NCI-H1694 treated with DMSO at 0.1 percent for 48 hours (cell line): ENCODE measurements at places on chromosomes 11 and 22.
A peak's percentile ranks its signal among the peaks of the same experiment; 100 is the strongest.

- no peak for DNase-seq
Measured at GRCh38 chr11:130369713-130370112, 55.0 kb upstream of the ZBTB44 start.

GRCh38 chr11:40281052-40281580, 1178.3 kb downstream of the LRRC4C start:
- no peak for DNase-seq

- DNase-seq: no peak
Measured at GRCh38 chr11:19342036-19342435, 101.3 kb upstream of the E2F8 start.

- no peak for DNase-seq
Measured at GRCh38 chr22:49958931-49959781, 1.4 kb upstream of the PIM3 start.

GRCh38 chr11:119640541-119640940, 88.5 kb downstream of the NECTIN1 start:
- DNase-seq: no peak

- no peak for DNase-seq
Measured at GRCh38 chr11:121448431-121448941, 3.6 kb upstream of the SORL1 start.

DNA sequence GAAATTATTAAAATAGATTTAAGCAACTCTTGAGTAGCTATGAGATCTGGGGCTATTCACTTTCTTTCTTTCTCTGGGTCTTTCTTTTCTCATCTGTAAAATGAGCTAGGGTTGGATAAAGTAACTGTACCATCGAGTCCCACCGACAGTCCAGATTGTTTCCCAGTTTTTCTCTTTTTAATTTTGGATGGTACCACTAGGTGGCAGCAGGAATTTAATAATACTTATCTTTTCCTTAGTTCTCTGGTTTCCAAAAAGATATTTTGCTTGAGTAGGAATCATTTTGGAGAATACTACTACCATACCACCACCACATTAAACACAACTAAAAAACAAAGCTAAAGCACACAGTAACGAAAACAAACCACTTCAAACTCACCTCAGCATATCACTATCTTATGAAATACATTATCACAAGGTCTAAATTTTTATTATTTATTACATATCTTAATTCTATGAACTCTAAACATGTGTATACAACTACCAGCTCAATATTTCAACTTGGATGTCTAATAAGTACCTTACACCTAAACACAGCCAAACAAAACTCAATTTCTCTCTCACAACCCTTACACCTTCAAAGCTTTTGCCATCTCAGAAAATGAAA, 584.0 kb downstream of the KCNA4 start:
- DNase-seq: peak; percentile 0

DNA sequence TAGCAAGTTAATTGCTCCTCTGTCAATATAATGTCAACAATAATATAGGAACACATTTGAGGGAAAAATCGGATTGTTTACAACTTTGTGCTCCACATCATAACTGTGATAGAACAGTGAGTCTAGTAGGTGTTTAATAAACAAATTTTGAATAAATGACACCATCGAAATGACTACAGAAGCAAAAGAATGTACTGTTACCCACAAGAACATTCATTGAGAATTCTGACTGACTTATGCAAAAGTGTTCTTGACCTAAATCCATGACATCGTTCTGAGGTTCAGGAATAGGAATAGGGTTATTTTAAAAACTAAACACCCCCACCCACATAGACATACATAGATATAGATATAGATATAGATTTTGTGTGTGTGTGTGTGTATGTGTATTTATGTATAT, 8.4 kb downstream of the LRRC4C start:
- DNase-seq: no peak

DNA sequence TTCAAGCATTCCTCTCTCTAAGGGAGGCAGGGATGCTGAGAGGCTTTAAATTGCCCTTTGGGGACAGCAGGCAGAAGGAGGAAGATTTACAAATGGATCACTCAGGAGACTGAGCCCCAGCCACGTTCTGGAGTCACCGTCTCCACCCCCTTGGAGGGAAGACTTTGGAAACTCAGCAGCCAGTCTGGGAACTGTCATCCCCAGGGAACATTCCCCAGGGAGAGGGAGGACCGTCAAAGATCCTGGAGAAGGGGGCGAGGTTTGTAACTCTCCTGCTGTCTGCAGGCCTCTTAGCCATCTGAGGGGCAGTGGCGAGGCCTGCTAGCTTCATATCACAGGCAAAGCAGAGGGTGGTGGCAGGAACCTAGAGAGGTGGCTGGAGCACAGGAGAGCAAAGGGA, 56.1 kb upstream of the SLC22A12 start:
- no peak for DNase-seq

GRCh38 chr22:50716290-50717024, 21.5 kb upstream of the ACR start:
- DNase-seq: no peak

DNA sequence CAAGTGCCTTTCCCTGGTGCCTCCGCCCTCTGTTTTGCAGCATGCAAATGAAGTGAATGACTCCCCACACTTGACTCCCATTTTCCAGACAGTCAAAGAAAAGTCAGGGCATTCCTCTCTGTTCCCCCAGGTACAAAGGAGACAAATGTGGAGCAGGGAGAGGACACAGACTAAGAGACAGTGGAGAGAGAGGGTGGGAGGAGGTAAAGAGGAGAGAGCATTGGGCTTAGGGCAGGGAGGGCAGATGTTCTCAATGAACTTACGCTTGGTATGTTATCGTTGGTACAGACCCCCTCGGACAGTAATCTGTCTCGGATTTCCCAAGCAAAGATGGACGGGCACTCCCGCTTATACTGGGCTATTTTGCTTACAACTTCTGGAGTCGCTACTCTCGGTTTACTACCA, 9.8 kb downstream of the PAX6 start:
- DNase-seq: no peak

GRCh38 chr11:62171261-62171723, 18.7 kb upstream of the SCGB1D1 start:
- DNase-seq: peak; percentile 79

DNA sequence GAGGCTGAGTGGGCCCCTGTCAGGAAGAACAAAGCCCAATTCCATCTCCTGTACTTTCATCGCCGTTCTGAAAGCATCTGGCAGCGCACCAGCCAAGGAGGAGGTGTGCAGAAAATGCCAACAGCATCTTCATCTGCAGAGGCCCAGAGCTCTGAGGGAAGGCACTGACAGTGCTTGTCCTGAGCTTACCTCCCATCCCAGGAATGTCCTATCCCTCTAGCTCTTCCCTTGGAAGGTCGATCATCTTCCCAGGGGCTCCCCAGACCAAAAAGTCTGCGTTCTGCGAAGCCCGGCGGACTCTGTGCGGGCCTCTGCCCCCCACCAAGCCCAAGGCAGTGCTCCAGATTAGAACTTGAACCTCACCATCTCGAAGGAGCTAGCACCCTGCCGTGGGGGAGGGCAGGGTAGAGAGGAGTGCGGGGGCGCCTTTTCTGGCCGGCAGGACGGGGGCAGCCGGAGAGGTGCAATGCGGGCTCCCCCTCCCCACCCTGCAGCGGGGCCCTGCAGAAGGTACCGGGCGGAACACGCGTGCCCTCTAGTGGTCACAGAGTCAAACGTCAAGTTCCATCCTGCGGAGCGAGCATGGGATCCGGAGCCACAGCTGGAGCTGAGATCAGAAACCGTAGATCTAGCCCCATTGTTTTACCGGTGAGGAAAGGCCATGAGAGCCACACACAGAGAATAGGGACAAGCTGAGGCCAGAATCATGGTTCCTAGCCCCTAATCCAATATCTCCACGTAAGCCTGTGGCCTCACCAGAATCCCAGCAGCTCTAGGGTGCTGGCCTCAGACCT, 5.0 kb downstream of the SCN2B start:
- peak; percentile 27 for DNase-seq

DNA sequence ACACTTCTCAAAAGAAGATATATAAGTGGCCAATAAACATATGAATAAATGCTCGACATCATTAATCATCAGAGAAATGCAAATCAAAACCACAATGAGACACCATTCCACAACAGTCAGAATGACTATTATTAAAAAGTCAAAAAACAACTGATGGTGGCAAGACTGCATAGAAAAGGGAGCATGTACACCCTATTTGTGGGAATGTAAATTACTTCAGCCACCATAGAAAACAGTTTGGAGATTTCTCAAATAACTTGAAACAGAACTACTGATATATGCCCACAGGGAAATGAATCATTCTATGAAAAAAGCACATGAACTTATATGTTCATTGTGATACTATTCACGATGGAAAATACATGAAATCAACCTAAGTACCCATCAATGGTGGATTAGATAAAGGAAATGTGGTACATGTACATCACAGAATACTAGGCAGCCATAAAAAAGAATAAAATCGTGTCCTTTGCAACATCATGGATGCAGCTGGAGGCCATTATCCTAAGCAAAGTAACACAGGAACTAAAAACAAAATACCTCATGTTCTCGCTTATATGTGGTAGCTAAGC, 42.4 kb downstream of the GLYATL2 start:
- no peak for DNase-seq

- DNase-seq: peak; percentile 97
Measured at GRCh38 chr11:73760679-73761402, at the start of gene RAB6A. TSS of gene RAB6A (minus strand) at chr11:73761074. CDS start at chr11:73760635, 439 bp downstream.

GRCh38 chr11:102361086-102362031, 14.3 kb downstream of the BIRC2 start:
- no peak for DNase-seq

DNA sequence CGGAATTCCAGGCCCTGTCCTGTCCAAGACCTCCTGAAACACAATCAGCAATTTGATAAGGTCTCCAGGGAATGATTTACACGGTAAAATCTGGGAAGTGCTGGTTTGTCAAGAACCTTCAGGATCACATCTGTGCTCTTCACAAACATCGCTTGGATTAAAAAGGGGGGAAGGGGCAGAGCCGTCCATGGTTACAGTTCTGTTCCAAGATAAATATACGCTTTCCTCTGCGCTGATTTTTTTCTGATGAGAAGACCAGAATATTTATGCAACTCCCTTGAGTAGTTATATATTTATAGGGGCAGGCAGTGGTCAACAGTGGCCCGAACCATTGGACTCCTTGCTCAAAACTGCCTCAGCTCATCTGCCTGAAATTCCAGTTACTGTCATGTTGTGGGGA, 9.2 kb upstream of the APOL5 start:
- no peak for DNase-seq

DNA sequence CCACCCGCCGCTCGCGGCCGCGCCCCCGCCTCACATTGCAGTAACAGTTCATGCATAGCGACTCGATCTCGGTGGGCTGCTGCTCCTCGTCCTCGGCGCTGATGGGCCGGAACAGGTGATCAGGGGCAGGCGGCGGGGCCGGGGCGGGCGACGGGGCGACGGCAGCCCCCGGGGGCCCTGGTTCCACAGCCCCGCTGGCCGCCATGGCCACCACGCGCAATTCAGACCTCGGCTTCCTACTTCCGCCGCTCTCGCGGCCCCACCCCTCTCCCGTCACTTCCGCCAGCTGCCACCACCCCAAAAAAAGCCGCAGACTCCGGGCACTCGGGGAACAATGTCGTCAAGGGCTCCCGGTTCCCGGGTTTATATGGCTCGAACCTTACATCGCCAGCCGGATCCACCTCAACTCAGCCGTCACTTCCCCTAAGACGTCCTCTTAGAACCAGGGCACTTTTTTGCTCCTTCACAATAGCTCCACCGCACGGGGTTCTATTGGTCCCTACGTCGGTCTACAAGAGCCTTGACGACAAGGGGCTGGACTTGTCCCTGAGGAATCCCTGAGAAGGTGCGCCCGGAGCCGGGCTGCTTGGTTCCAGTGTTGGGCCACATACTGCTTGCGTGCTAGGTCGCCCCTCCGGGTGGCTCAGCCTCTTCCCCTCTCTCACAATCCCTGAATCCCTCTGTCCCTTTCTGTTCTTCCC, at the start of gene ZPR1:
TSS of gene ZPR1 (minus strand) at position 238 of the 701 bp plus-strand sequence. CDS start at position 205, 33 bp downstream.
- DNase-seq: no peak

- DNase-seq: no peak
Measured at GRCh38 chr11:21814169-21814568, 378.7 kb upstream of the ANO5 start.

DNA sequence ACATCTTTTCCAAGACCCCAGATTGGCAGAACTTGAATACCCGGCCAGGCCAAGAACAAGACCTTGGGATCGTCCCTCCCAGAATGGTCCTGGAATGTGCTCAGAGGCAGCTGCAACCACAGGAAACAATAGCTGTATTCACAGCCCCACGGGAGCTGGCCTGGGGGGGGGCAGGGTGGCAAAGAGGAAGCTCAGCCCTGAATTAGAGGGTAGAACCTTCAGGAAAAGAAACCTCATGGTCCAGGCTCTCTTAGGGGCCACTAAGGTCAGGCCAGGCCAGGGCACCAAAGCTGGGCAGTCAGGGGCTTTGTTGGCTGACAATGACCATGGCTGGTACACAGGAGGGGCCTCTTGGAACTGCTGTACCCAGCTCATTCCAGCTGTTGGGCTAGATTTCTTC, 17.3 kb downstream of the RPL27A start:
- no peak for DNase-seq

DNA sequence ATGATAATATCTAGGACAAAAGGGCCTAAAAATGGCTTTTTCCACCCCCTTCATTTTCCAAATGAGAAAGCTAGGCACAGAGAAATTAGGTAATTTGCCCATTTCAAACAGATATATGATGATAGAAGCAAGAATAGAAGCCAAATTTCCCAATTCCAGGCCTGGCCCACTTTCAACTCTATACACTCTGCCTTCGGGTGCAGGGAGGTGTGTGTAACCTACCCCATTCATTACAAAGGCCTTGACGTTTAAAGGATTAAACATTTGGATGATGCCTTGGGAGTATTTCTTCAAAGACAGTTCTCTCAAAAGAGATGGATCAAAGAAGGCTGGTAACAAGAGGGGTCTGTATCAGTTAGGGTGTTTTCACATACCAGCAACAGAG, 134.1 kb downstream of the CCDC34 start:
- no peak for DNase-seq

DNA sequence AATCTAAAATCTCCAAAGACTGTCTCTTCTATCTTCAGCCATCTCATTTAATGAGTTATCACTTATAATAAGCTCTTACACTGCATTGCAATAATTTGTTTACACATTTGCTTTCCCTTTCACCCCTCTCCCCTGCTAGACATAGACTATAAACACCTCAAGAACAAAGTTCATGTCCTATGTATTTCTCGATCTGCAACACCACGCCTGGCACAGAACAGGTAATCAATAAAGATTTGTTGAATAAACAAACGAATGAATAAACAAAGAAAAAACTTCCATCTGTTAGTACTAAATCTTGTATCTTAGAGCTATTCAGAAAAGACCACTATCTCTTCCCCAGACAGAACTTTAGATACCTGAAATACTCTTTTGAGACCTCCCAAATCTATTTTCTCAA, 77.6 kb downstream of the PAK1 start:
- no peak for DNase-seq

DNA sequence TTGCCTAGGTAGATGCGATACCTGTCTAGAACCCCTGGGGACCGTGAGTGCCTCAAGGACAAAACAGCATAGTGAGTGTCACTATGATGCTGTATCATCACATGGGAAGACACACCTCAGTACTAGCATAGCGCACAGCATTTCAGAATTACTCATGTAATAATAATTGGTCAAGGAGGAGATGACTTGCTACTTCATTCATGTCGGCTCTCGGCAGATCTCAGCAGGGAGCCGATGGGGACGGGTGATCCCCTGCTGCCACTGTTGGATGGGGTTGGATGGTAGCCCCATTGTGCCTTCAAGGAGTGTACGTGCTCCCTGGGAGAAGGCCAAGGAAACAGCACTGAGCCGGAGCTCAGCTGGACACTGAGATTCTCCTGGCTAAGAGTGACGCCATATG, 186.9 kb downstream of the EFCAB6 start:
- no peak for DNase-seq
